ENCODE measurements at places on chromosomes 4 and X. TPM values are rescaled to one million over a fixed set of nuclear protein-coding genes. Genes with fewer than 3 reads are reported as not detected.
A peak's percentile ranks its signal among the peaks of the same experiment; 100 is the strongest.

Gene KLB
- total RNA-seq, result not detected

GRCh38 chr4:9921326-9921725 lies 100.0 kb downstream of the SLC2A9 start:
- H3K36me3 ChIP-seq, result no peaks in the 10 kb centered on the region
- DNase-seq, result no peak
- H3K4me1 ChIP-seq, result no peaks in the 10 kb centered on the region

DNA sequence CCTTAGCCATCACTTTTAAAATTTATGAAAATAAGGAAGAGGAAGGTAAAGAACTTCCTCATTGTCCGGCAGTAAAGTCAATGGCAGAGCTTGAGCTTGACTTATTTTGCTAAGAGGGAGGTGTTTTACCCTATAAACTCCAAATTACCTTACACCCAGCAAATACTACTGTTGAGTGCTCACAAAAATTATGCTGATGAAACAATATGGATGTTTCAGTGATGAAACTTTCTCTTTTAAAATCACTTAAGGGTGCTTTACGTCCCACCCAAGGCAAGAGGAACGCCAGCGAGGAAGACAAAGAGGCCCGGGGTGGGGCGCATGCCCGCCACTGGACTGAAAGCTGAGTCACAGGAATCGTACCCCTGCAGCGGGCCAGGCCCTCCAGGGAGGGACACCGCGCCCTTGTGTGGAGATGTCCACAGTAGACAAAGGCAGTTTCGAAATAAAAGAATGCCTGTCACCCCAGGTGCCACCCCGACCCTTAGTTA lies 560 bp upstream of the TMSB4X start:
- H3K4me3 ChIP-seq, result peak overlapping the region; percentile 94
- H3K27ac ChIP-seq, result peak overlapping the region; percentile 97
- peaks cover 9% of the 10 kb centered on the region for H3K27me3 ChIP-seq
- DNase-seq, result peak; percentile 48
- peaks cover 29% of the 10 kb centered on the region for H3K36me3 ChIP-seq

Gene DRP2
- total RNA-seq, result 0.24 TPM

DNA sequence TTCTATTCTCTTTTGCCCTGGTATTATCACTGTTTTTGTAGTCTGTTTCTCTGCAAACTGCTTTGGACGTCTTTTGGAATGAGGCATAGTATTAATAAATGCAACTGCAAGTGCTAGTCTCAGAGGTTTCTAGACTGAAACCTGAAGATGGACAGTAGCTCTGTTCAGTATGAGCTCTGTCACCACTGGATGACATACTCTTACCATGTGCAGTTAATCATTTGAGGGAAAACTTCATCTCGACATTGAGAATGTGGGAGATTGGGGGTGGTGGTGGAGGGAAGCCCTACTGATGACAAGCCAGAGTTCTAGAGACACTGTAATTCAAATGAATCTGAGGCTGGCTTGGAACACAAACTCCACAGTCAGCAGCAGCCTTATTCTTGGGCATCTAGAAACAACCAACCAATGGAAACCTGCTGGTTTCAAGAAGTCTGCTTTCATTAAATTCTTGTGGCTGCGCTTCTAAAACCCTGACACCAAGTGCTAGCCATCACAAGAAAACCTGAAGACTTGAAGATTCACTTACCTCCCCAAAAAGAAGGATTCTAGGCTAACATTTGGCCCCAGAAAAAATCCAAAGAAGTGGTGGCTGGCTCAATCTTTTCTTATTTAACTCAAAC lies 161.7 kb downstream of the RASL11B start:
- H3K27ac ChIP-seq, result no peak overlapping the region
- H3K4me1 ChIP-seq, result peaks cover 62% of the 10 kb centered on the region
- no peaks in the 10 kb centered on the region for H3K27me3 ChIP-seq

DNA sequence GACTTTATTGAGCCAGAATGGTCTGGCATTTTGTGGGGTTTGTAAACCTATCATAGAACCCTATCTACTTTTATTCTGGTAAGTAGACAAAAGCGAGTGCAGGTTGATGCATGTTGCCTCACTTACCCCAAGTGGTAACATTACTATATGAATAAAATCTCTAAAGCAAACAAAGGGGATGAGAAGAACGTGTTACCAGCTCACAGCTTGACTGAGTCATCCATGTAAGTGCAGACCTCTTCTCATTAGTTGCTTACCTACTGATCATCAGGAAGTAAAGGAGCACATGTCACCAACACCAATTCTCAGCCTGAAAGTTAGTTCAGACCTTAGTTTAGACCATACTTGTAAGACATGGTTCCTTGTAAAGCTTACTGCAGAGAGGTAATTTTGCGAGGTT lies 1328.3 kb downstream of the C4orf33 start:
- H3K4me3 ChIP-seq, result no peak overlapping the region
- H3K36me3 ChIP-seq, result no peaks in the 10 kb centered on the region
- H3K27ac ChIP-seq, result no peak overlapping the region

Gene SPANXA1
- total RNA-seq, result 1.3 TPM

- DNase-seq, result no peak
- H3K4me1 ChIP-seq, result peaks cover 11% of the 10 kb centered on the region
- H3K27ac ChIP-seq, result no peak overlapping the region
These were observed 143.4 kb upstream of the MED14 start for GRCh38 chrX:40878766-40879165.

Gene NDP
- total RNA-seq, result 0.50 TPM

DNA sequence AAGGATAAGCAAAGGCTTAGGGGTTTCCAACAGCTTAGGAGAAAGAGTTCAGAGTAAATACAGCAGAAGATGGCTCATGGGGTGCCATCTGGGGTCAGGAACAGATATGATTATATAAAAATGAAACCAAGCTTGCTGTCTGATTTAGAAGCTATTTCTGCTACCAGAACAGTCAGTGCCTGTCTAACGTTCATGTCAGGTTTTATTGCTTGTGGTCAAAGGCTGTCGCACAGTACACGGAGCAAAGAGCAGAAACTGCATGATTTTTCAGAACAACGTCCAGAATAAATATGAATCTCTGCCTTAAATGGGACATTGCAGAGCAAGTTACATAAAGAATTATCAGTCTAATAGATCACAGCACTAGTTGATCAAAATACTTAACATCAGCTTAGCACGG lies 17.4 kb downstream of the CETN2 start:
- peaks cover 2% of the 10 kb centered on the region for H3K27me3 ChIP-seq
- peaks cover 33% of the 10 kb centered on the region for H3K4me1 ChIP-seq
- H3K27ac ChIP-seq, result no peak overlapping the region
- H3K4me3 ChIP-seq, result peak overlapping the region; percentile 76

Gene PLAC1
- not detected for total RNA-seq

Gene VCX3B
- not detected for total RNA-seq

DNA sequence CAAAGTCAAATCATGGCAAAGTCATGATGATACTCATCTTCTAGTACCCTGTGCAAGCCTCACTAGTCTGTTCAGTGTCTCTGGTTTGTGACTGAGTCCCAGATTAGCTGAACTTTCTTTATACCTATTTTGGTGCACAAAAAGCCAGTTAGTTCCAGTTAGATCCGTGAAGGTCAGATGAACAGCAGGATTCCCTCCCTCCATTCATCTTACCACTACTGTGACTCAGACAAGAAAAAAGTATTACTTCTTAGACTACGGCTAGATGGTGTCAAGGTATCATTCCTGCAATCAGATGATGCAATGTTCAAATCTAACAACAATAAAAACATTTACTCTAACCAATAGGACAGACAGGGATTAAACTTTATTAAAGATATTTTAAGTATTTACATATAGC lies 30.4 kb downstream of the ARHGEF6 start:
- no peaks in the 10 kb centered on the region for H3K27me3 ChIP-seq
- H3K4me3 ChIP-seq, result no peak overlapping the region
- peaks cover 12% of the 10 kb centered on the region for H3K4me1 ChIP-seq
- H3K27ac ChIP-seq, result no peak overlapping the region
- H3K36me3 ChIP-seq, result no peaks in the 10 kb centered on the region
- no peak for DNase-seq

DNA sequence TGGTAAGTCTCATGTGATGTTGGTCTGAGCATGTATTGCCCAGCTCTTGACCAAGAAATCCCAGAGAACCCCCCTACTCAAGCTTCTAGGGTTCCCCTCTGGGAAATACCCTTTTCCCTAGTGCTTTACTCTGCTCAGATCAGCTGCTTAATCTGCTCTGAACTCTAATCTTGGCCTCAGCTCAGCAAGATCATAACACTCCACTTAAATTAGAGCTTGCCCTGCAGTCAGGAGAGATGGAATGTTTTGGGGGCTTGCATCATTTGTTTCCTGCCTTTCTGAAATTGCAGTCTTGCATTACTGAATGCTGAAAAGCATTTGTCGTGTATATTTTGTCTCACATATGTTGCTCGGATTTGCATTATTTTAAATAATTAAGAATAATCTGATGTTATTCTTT lies 1153.6 kb downstream of the FSTL5 start:
- no peak overlapping the region for H3K27ac ChIP-seq
- no peaks in the 10 kb centered on the region for H3K36me3 ChIP-seq
- H3K27me3 ChIP-seq, result no peaks in the 10 kb centered on the region
- DNase-seq, result no peak

Gene ABLIM2
- not detected for total RNA-seq

GRCh38 chr4:120318196-120318846 lies 251.7 kb upstream of the MAD2L1 start:
- no peaks in the 10 kb centered on the region for H3K36me3 ChIP-seq
- H3K4me1 ChIP-seq, result no peaks in the 10 kb centered on the region
- DNase-seq, result no peak
- H3K4me3 ChIP-seq, result no peak overlapping the region
- H3K27me3 ChIP-seq, result no peaks in the 10 kb centered on the region

Gene AMTN
- not detected for total RNA-seq

DNA sequence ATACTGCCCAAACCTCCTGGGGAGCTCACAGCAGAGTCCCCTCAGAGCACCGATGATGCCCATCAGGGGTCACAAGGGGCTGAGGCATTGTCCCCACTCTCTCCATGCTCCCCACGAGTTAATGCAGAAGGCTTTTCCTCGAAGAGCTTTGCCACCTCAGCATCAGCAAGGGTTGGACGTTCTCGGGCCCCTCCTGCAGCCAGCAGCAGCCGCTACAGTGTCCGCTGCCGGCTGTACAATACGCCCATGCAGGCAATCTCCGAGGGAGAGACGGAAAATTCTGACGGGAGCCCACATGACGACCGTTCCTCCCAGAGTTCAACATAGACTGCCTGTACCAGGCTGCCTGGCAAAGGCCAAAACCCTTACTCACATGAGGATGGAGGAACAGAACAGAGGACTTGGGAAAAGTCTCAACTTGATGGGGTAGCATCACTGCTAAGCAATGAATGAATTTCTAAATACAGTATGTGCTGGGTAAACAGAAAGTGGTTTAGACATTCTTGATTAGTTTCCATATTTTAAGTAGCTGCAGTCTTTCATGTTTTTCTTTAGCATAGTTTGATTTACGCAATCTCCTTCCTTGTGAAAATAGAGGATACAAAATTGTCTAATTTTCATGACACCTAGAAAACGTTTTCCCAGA lies 5.0 kb upstream of the SCML1 start:
- H3K27ac ChIP-seq, result no peak overlapping the region
- no peaks in the 10 kb centered on the region for H3K27me3 ChIP-seq
- no peak for DNase-seq
- H3K4me3 ChIP-seq, result no peak overlapping the region
- peaks cover 5% of the 10 kb centered on the region for H3K36me3 ChIP-seq

GRCh38 chr4:104973708-104974107 lies 173.0 kb upstream of the TET2 start:
- no peak overlapping the region for H3K4me3 ChIP-seq
- H3K27ac ChIP-seq, result no peak overlapping the region
- H3K36me3 ChIP-seq, result no peaks in the 10 kb centered on the region
- H3K27me3 ChIP-seq, result peaks cover 2% of the 10 kb centered on the region
- no peaks in the 10 kb centered on the region for H3K4me1 ChIP-seq

GRCh38 chrX:10098270-10098713 lies 58.5 kb upstream of the CLCN4 start:
- H3K27me3 ChIP-seq, result no peaks in the 10 kb centered on the region
- peaks cover 26% of the 10 kb centered on the region for H3K36me3 ChIP-seq
- H3K4me1 ChIP-seq, result peaks cover 25% of the 10 kb centered on the region
- no peak overlapping the region for H3K27ac ChIP-seq
- no peak overlapping the region for H3K4me3 ChIP-seq

Gene PCDH10
- 25.8 TPM for total RNA-seq

- no peaks in the 10 kb centered on the region for H3K27me3 ChIP-seq
- H3K4me1 ChIP-seq, result no peaks in the 10 kb centered on the region
- H3K4me3 ChIP-seq, result no peak overlapping the region
- no peak overlapping the region for H3K27ac ChIP-seq
These were observed 537.1 kb upstream of the CXorf51A start for GRCh38 chrX:147351644-147352043.

Measured in HFFc6 (cell line).